ENCODE measurements at places on chromosomes 5 and 9.

DNA sequence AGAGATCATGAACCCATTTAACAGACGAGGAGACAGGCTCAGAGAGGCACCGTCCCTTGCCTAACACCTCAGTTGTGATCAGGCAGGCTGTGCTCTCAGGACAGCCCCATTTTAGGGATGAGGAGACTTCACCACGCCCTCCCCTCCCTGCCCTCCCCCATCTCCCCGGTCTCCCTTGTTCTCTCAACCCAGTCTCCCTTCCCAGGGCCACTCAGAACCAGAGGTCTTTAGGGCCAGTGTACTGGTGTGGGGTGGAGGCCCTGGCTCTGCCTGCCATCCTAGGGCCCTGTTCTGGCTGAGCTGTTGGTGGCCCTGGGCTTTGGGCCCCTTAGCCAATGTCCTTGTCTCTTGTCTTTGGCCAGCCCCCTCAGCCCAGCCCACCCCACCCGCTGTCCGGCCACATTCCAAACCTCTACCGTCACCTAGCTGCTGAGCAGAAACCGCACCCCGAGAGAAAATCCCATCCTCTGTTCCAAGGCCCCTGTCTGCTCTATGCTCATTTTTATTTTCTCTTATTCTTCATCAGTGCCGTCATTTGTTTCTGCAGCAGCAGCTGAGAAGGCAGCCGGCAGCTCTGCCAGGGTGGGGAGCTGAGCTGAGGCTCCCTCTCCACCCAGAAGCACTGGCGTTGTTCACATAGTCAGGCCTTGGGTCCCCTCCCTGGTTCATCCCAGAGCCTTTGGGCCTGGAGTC, 33.9 kb downstream of the OLFML2A start:
- DNase-seq = no peak

GRCh38 chr9:26271495-26272122, 593.4 kb upstream of the TUSC1 start:
- DNase-seq = no peak

- DNase-seq = no peak
Observed at GRCh38 chr5:156036640-156037039, 290.3 kb upstream of the SGCD start.

DNA sequence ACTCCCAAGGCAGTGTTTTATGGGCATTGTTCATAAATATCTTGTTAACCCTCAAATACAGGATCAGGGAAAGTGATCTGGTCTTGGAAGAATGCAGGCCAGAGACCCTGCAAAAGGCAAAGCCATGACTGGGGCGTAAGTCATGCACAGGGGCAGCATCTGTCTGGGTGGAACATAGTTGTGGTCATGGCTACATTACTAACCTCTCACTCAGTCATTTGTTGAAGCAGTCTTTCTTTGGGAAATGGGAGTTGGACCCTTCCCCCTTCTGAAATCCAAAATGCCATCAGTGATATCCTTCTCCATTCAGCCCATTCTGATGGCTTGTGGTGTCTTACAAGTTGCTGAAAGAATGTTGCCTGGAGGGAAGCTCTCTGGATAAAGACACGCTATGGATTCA, 68.1 kb downstream of the GDNF start:
- no peak for DNase-seq

GRCh38 chr5:131796793-131797693, at the start of gene FNIP1:
Gene FNIP1, minus strand, starts transcription at chr5:131797017. Its CDS starts 96 bp downstream, at chr5:131796921.
- peak; percentile 98 for DNase-seq

DNA sequence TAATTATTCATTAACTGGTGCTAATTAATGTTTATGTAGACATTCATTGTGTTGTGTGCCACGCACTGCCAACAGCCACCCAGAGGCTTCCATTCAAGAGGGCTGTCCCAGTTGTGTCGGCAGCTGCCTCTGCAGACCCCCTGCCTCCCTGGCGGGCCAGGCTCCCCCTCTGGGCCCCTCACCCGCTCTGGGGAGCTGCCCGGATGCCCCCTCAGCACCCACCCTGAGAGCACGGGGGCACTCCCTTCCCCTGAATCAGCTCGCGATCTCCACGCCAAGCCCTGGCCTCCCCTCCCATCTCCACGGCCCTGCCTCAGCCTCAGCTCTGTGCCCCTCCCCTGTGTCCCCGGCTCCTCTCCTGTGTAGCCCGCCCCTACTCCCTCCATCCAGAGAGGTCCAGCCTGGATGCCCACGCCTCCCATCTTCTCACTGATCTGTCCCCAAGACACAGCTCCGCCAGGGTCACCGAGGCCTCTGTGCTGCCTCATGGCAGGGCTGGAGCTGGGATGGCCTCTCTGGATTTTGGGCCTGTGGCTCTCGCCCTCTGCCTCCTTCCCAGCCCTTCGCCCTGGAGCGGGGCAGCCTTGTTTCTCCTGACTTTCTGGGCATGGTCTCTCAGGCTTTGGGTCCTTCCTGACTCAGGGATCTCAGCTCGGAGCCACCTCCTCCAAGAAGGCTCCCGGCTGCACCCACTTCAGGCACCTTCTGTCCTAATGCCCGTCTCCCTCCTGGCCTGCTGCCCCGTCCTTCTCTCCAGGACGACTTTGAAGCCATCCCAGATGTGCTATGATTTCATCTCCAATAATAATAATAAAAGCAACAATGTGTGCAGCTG, 16.0 kb upstream of the SLC9A3 start:
- DNase-seq = no peak

DNA sequence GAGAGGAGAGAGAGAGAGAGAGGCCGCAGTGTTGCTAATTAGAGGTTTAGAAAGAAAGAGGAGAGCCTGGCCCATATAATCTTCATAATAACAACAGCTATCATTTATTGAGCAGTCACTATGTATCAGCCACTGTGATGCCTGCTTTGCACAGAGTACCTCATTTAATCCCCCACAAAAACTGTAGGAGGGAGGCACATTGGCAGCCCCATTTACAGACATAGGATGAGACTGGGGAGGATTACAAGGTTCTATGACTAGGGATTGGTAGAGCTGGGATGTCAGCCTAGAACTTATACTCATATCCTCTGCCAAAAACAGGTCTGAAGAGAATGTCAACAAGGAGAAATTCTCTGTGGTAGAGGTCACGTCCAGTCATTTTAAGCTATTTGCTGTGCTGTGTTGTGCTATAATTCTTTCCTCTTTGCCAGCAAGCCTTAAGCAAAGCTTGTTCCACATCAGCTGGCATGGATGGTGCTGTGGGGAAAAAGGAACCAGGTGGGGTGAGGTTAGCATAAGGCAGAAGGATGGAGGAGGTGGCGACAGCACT, 6.7 kb upstream of the GCNT4 start:
- DNase-seq = no peak

DNA sequence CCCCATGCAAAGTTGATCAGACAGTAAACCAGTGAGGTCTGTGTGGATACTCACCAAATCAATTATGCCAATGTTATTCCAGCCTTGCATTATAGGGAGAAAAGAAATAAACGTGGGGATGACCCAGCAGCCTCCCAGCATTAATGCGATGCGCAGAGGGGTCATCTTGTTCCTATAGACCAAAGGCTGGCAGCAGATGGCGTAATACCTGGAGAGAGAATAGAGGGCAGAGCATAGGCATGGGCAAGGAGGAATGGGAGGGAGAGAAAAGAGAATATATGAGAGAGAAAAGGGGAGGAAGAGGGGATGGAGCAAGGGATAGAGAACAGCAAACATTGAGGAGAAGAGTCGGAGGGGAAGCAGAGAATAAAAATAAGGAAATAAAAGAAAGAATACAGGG, 131.2 kb downstream of the HTR4 start:
- DNase-seq = no peak

Measured in esophagus squamous epithelium (tissue), 5 donors.